CD8-positive, alpha-beta memory T cell (primary cell): ENCODE measurements at places on chromosomes 5 and 9. TPM values are rescaled to one million over a fixed set of nuclear protein-coding genes. Genes with fewer than 3 reads are reported as not detected.

- no peak for DNase-seq
These were observed 125.7 kb downstream of the NIPBL start for GRCh38 chr5:37002176-37002751.

The BARHL1 gene
- total RNA-seq = not detected

DNA sequence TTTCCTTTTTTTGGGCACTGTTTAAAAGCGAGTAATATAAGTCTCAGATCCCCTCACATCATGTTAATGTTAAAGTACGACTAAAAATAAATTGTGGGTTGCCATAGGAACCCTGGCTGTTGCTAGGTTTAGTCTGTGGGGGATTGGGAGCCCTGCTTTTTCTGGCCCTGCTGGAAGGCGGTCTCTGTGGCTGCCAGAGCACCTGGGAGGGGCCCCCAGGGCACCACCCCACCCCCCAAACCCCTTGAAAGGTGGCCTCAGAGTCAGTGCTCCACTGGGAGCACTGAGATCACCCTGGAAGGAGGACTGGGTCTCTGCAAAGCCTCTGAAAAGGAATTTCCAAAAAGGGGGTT lies 66.2 kb upstream of the NEURL1B start:
- no peak for DNase-seq

The NR2F1-AS1 gene
- not detected for total RNA-seq

- no peak for DNase-seq
These were observed 2.0 kb downstream of the HAVCR2 start for GRCh38 chr5:157106630-157107461.

The ELOVL7 gene
- 0.18 TPM for total RNA-seq
